ENCODE measurements at places on chromosomes 4 and X.

- no peak for DNase-seq
Measured at GRCh38 chr4:163473130-163473529, 424 bp downstream of the TKTL2 start.

GRCh38 chrX:83022020-83022419 is 486.1 kb upstream of the POU3F4 start:
- no peak for DNase-seq

GRCh38 chrX:20252381-20253231 is 14.1 kb downstream of the RPS6KA3 start:
- no peak for DNase-seq

- no peak for DNase-seq
Measured at GRCh38 chrX:47523713-47524166, 37.3 kb upstream of the ARAF start.

DNA sequence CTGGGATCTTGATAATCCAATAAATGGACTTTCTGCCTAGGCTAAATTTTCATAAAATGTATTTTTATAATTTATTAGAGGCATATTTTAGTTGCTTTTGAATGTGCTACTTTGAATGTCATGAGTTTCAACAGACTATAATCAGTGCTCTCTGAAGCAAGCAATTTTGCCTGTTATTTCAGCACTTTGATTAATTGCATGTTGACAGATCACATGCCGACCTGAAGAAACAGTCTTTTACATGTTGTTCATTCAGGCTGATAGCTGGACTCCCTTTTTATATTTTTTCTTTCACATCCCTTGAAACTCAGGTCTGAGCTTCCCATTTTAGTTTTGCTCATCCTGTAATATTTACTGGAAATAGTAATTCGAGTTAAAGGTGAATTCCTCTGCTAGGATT is 341.0 kb downstream of the NAP1L3 start:
- no peak for DNase-seq

DNA sequence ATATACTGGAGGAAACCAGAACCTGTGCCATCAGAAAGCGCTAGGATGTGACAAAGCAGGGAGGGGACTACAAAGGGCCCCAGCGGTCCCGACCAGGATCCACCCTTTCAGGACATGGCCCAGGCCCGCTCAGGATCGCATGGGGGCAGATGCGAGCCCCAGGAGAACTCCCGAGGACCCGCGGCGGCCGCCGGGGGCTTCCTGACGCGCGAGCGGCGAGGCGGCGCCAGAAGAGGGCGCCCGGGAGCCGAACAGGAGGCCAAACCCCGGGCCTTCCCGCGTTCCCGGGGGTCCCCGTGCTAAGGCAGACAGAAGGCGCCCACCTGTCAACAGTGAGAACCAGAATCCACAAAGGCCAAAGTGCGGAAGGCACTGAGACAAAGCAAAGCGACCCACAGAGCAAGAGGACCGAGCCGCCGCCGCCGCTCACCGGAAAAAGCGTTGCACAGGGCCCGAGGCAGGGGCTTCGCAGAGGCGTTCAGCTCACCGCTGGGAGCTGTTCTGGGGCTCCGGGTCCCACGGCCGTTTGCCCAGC is 7.3 kb upstream of the OPN1LW start:
- peak; percentile 24 for DNase-seq

DNA sequence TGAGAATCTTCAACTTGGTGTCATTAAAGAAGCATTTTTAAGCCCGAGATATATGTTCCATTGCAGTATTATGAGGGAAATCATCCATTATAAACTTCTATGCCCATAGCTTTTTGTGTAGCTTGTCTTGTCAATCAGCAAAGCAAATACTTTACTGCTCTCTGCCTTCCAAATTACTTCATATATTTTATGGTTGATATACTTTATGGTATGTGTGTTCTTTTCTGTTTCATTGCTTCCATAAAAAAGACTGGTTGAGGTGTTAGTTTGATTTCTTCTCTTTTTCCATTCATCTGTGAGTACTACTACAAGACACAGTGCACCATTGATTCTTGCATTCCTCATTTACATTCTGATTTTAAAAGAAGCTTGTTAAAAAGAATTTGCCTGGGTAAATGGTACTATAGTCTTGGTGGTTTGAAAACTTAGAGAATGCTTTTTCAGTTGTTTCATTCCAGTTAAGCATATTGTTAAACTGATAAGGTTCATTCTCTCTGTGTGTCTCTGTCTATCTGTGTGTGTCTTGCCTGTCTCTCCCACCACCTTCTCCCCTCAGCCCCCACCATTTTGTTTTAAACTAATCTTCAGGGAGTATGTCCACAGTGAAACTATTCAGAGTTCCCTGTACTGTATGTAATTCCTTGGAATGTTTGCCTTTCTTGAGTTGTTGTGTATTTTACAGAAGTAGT is 27.1 kb downstream of the STAG2 start:
- DNase-seq: no peak

DNA sequence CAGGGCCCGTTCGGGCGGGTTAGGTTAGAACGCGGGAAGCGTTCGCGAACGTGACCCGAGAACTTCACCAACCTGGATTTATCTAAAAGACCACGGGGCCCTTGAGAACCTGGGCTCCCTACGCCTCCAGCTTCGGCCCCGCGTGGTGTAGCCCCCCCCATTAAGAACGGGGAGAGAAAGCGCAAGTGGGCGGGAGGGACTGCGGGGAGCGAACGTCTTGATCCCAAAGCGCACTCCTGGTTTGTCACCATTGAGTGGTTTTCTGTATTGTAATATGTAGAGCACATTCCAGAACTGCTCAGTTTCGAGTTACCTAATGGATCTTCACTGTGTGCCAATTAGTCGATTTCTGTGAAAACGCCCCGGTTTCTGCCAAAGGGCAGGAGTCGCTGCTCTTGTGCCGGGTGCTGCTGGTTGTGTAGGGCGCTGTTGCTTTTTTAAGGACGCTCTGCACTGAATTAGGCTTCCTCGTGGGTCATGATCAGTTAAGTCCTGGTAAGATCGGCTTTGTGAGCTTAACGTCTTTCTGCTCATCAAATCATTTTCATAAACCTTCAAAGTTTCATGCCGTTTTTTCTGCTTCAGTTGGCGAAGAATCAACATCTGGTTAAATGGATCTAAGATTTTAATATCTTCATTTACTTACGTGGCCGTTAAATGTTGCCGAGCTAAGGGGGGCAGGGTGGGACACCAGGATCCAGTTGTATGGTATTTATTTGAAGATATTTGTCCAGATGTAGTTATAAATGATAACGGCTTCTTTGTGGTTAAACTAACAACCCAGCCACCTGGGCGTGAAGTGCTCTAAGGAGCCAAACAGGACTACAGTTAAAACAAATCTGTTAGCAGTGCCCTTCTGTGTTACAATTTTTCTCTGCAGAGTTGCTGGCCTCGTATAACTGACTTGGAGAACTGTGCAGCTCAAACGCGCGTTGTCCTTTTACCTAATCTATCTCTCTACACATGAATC is 809 bp downstream of the MND1 start:
- DNase-seq: peak; percentile 32

GRCh38 chr4:170875868-170876267 is 786.1 kb upstream of the AADAT start:
- DNase-seq: no peak

DNA sequence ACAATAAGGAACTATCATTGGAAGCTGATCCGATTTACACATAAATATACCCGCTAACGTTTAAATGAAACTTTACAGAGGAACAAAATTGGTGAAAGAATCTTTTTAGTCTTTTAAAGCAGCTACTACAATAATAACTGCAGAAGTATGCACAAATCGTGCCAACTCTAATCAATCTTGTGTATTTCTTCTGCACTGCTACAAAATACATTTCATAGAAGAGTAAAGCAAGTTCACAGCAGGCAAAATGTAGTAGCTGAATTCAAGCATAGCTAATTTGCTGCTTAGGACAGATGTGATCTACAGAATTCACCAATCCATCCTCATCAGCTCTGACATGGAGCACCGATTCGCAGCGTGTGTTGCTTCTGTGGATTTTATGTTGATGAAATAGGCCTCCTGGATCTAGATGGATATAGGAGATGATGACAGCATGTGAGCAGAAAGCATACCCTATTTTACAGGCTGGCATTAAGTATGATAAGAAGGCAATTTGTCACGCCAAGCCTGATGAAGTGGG is 367.3 kb upstream of the FGF13 start:
- DNase-seq: no peak

DNA sequence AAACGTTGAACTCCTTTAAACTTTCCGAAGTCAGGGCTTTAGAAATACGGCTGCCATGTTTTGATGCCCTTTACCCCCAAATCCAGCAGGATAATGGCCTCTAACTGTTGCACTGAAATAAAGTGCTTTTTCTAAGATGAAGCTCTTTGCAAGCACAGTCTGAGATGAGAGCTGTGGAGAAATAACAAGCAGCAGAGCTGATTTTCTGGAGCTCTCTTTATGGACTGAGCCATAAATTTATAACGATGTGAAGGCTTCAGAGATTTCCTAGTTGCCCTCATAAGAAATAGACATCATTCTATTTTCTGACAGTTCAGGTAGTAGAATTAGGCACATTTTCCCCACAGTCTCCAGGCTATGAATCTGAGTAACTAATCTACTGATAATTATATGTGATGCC is 567.3 kb downstream of the PDHA2 start:
- DNase-seq: no peak

DNA sequence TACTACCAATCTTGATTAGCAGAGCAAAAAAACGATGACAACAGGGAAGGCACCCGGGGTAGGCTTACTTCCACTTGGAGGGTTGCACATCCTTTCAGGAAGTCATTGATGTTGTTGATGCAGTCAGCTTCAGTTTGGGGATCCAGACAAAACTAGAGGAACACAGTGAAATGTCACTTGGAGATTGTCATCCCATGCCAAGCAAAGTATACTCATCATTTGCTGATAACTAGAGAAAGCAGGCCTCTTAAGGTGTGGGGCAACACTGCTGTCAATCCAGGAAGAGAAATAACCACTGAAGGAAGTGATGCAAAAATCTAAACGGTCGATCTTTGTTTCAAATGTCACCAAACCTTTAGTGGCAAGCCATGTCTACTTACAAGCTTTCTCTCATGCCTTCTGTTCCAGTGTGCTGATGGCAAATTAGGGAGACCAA is 1.4 kb downstream of the ARHGEF6 start:
- DNase-seq: no peak

GRCh38 chr4:169840554-169840953 is 82.8 kb upstream of the HPF1 start:
- DNase-seq: no peak

- no peak for DNase-seq
Measured at GRCh38 chr4:141002323-141002805, 130.9 kb downstream of the RNF150 start.

DNA sequence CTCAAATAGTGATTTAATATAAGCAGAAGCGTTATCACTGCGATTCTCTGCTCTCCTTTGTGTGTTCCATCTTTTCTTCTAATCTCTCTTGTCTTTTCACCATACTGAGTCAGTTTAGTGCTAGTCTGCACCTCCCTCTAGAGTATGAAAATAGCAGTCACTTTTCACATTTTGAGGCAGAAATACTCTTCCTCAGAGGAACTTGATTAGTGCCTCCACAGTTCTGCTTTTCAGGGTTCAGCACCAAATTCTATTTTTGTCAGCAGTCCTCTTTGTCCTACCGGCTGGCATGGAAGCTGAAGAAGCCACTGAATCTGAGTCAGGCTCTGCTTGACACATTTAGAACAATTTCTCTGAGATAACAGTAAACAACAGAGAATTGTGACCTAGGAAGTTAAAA is 49.7 kb upstream of the ANKRD17 start:
- no peak for DNase-seq

- DNase-seq: no peak
Measured at GRCh38 chr4:6502147-6502546, 29.7 kb upstream of the PPP2R2C start.

DNA sequence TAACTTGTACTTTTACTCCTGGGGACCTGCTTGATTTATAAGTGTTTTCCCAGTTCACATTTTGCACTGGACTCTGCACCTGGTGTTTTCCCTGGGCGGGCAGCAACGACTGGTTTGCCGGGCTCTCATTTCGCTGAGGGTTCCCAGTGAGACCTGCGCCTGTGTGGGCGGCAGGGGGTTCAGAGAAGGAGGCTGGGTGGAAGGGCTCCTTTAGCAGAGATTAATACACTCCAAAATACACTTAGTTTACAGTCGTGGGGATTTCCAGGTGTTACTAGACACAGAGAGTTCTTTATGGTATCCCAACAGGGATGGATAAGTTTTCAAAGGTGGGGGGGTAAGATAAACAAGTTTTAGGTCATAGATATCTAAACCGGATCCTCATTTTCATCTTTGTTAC is 53.0 kb upstream of the SHISA3 start:
- DNase-seq: no peak

- DNase-seq: no peak
Measured at GRCh38 chr4:185142564-185142911, 528 bp upstream of the SLC25A4 start.

DNA sequence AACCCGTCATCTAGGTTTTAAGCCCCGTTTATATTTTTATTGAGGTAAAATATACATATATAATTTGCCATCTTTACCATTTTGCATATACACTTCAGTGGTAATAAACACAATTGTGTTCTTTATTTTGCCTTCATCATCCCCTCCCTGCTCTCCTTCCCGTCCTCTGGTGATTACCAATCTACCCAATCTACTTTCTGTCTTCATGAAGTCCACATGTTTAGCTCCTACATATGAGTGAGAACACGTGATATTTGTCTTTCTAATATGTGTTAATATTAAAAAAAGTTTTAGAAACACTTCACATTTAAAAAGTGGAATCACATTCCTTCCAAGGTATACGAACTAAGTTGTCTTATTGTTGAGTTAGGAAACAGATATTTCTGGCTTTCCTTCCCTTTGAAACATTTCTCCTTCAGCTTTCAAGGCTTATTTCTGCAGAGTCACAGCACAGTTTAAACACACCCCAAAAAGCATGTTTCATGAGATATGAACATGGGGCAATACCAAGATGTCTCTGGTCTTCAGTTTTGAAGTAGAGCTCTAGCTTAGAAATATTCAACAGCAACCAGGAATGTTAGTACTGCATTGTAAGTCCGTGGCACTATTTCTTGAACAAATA is 35.9 kb downstream of the GYPA start:
- no peak for DNase-seq

DNA sequence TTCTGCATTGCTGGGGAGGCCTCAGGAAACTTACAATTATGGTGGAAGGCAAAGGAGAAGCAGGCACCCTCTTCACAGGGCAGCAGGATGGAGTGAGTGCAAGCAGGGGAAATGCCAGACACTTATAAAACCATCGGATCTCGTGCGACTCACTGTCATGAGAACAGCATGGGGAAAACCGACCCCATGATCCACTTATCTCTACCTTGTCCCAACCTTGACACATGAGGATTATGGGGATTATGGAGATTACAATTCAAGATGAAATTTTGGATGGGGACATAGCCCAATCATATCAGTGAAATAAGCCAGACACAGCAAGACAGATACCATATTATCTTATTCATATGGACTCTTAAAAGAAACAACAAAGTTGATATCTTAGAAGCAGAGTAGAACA is 134.9 kb downstream of the C4orf33 start:
- DNase-seq: no peak
